ENCODE measurements at places on chromosomes 5 and 9.
A peak's percentile ranks its signal among the peaks of the same experiment; 100 is the strongest.

- DNase-seq: no peak
These were observed 459.5 kb upstream of the PTGER4 start for GRCh38 chr5:40220260-40220659.

- no peak for DNase-seq
These were observed 20.2 kb downstream of the ZNF474 start for GRCh38 chr5:122149321-122150090.

- DNase-seq: peak; percentile 85
These were observed 1.2 kb downstream of the LOX start for GRCh38 chr5:122076669-122077365.

GRCh38 chr9:89923961-89924504 lies 319.2 kb downstream of the GADD45G start:
- no peak for DNase-seq

- no peak for DNase-seq
These were observed 101.5 kb downstream of the DENND1A start for GRCh38 chr9:123828449-123828848.

- DNase-seq: no peak
These were observed 28.1 kb downstream of the ADGRD2 start for GRCh38 chr9:124478354-124478753.

GRCh38 chr5:140677947-140678346 lies 4.6 kb upstream of the DND1 start:
- no peak for DNase-seq

GRCh38 chr5:107372723-107373450 lies 297.9 kb downstream of the EFNA5 start:
- peak; percentile 42 for DNase-seq

- DNase-seq: no peak
These were observed 95.4 kb upstream of the ANXA1 start for GRCh38 chr9:73056245-73056644.
